ENCODE measurements at places on chromosomes 6 and 20.

DNA sequence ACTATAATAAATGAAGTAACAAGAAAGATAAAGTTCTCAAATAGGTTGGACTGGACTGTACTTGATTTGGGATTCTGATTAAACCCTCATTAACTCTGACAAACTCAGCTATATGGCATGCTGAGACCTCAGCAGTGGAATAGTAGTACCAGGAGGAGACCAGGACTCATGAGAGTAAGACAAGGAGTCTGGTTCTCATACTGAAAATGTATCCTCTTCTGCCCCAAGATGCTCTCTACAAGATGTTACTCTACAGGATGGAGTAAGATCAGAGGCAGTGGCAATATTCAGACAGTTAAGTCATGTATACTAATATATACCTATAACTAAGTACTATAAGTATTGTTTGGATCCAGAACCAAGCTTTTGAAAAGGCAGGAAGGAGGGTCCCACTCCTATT, 31.9 kb upstream of the SYNCRIP start:
- DNase-seq = no peak

GRCh38 chr6:77633993-77634715, 18.7 kb upstream of the MEI4 start:
- DNase-seq = no peak

- no peak for DNase-seq
These were observed 50.3 kb upstream of the CDKAL1 start for GRCh38 chr6:20483887-20484497.

GRCh38 chr20:8640461-8640860, 428.4 kb upstream of the PLCB4 start:
- no peak for DNase-seq

- DNase-seq = no peak
These were observed 526.8 kb downstream of the CD83 start for GRCh38 chr6:14644381-14644780.

DNA sequence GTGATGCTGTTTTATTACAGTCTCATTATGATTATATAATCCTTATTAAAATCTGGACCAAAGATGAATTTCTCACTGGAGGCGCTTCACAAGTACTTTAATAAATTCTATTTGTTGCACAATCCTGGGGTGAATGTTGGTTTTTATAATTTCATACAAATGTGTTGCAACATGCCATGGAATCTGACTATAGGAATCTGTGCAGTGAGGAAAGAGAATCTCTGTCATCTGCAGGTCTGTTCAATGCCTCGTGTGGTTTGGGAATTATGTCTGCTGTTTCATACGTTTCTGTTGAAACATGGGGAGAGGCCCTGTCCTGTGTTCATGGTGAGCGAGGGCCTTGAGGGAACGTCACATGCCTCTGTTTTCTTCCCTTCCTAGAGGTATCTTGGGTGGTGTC, 277.3 kb downstream of the CDH4 start:
- DNase-seq = no peak

- no peak for DNase-seq
These were observed 14.9 kb upstream of the TTPAL start for GRCh38 chr20:44460795-44461141.

GRCh38 chr20:63402860-63403220, 41.7 kb upstream of the CHRNA4 start:
- DNase-seq = no peak

DNA sequence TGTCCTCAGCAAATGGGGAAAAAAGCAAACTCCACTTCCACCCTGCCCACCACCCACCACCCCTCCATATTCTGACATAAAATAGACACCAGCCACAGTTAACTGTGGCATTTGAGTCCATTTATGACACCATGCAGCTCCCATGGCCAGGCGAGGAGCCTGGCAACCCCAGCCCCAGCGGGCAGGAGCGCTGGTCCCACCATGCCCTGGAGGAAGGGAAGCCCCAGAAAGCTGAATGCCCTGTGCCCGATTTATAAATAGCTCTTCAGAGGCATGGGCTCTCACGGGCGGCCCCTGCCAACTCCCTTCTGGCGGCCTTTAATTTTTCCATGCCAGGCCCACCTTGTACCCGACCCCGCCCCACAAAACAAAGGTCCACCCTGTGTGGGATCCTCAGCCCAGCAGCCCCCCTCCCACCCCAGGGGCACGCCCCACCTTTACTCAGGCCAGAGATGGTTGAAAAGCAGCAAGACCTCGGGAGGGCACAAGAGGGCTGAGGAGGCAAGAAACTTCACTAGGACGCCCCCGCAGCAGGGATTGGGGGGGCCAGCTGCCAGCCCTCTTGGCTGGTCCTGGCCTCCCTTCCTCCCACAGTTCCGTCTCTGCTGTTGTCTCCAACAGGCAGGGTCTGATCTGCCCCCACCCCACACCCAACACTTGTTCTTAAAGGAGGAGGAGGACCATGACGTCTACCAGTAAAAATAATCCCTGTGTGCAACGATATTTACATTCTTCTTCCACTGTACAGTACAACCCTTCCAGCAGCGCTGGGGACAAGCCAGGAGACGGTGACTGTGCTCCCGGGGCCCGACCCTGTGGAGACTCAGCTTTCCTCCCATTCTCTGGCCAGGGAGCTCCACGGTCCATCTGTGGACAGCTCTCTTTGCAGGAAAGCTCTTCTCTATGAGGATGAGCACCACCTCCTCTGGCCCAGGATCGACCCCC, 115.6 kb upstream of the CDYL start:
- DNase-seq = no peak

- DNase-seq = no peak
These were observed 84.0 kb downstream of the RCAN2 start for GRCh38 chr6:46407246-46407645.

GRCh38 chr6:5851261-5851757, 155.4 kb downstream of the NRN1 start:
- peak; percentile 57 for DNase-seq

- DNase-seq = no peak
These were observed 46.7 kb downstream of the SLC35D3 start for GRCh38 chr6:136968837-136969236.

DNA sequence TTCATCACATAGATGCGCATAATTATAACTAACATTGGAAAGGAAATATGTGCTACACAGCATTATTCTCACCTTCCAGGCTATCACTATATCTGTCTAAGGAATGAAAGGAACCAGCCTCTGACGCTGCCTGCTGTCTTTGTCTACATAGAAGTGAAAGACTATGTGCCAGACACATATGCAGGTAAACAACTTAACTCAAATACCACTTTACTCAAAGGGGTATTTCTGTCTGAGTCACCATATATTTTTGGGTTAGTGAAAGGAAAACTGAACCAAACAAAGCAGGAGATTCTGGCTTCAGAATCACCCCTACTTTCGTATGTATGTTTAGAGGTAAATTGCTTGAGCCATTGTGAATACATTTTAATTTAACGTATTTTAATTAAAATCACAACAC, 328.6 kb upstream of the PLCB4 start:
- DNase-seq = no peak

DNA sequence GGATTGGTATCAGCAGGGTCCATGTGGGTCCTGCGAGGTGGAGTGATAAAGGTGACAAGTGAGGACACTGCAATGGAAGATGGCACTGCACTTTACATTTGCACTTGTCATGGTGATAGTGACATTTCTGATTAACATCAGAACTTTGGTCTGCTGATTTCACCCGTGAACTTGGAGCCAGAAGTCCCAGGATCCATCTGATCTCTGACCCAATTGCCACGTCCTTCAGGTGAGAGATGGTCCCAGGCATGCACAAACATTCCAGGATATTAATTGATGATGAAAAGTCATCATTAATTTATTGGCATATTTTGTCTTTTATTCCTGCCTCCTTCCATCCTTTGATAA, 9.8 kb upstream of the GHRH start:
- no peak for DNase-seq
